ENCODE measurements at places on chromosomes 2 and 18.

GRCh38 chr2:197071790-197072436, 145.4 kb upstream of the PGAP1 start:
- DNase-seq: no peak

DNA sequence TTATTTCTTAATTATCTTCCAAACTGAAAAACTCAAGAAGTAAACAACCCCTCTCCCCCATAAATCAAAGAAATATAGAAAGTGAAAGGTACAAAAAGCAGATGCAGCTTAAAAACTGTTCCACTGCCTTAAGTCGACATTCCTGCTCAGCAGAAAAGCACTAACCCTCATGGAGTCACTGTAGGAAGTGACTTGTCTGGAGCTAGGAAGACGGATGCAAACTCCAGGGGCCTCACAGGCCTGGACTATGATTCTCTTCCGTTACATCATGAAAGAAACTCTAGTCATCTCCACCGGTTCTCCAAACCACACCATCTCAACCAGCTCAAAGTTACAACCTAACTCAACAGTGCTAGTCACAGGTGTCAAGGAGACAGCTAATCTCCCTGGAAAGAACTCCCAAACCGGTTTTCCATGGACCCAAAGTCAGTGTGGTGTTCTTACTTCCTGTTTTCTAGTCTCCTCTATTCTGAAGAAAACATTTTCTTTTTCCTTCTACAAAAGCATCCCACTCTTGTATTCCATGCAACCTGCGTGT, 128.4 kb downstream of the PIEZO2 start:
- DNase-seq: no peak

DNA sequence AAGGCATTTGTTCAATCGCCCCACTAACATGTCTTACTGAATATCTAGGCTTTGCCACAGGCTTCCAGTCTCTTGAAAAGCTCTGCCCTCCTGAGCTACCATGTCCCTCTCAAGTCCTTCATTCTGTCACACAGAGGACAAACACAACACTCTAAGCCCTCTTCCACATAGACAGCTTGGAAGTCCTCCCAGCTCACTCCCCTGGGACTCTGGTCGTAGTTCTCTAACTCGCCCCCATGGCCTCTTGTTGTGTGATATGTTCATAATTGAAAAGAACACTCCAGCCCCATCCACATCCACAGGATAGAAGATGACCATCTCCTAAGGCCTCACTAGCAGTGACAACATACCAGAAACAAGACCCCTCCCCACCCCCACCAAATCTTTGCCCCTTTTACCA, 37.9 kb downstream of the BUB1 start:
- no peak for DNase-seq

DNA sequence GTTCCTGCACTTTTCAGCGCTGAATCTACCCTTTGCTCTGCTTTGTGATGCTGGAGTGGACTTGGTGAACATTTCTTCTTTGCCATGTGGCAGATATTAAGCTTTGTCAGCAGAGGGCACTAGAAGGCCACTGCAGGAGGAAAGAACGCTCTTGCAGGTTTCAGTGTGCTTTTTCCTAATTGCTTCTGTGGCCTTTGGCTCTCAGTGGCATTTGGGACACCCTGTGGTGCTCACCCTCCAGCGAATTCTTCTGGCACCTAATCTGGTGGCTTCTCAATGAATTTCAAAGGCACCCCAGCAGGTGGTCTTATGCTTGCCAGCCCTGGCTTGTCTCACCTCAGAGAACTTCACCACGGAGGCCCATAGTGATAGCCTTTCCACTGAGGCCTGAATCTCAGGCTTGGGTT, 146.7 kb downstream of the MYO3B start:
- DNase-seq: peak; percentile 72

DNA sequence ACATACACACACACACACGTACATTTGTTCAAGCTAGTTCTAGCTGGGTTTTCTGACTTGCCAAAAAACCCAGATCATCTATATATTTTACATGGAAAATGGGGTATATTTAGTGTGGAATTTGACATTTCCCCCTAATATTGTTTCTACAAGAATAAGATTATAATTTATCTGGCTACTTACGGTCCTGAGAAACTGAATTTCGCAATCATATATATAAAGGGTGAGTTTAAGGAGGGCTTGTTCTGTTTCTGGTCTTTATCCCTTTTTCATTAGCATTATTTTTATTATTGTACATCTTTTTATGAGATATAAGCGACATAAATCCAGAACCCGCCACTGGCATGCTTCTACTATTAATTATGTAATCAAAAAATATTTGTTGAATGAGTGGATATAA, 528.9 kb downstream of the TMX3 start:
- DNase-seq: no peak

- no peak for DNase-seq
Measured at GRCh38 chr2:240655931-240656886, 26.5 kb downstream of the AQP12B start.

- no peak for DNase-seq
Measured at GRCh38 chr2:47437287-47437686, 34.3 kb downstream of the MSH2 start.

GRCh38 chr18:9619990-9620389, 5.6 kb upstream of the PPP4R1 start:
- DNase-seq: no peak

GRCh38 chr18:59182673-59183072, 37.3 kb upstream of the GRP start:
- no peak for DNase-seq

DNA sequence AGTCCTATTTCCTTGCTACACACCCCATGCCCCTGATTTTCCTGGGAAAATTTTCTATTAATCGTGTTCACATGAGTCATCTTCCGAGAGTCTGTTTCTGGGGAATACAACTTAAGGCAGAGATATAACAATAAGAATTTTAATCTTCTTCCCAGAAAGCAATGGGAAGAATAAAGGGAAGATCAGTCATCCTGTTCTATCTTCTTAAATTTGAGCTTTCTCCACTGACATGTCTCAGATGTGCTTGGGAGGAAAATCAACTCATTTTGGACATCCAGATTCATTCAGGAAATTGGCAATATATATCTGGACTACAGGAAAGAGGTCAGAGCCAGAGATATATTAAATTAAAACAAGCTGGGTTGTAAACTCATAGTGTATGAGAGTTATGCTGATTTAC, 62.3 kb upstream of the SPAG16 start:
- no peak for DNase-seq

GRCh38 chr18:26956863-26957262, 91.4 kb upstream of the AQP4 start:
- no peak for DNase-seq

GRCh38 chr2:84212611-84213314, 246.3 kb downstream of the SUCLG1 start:
- no peak for DNase-seq

DNA sequence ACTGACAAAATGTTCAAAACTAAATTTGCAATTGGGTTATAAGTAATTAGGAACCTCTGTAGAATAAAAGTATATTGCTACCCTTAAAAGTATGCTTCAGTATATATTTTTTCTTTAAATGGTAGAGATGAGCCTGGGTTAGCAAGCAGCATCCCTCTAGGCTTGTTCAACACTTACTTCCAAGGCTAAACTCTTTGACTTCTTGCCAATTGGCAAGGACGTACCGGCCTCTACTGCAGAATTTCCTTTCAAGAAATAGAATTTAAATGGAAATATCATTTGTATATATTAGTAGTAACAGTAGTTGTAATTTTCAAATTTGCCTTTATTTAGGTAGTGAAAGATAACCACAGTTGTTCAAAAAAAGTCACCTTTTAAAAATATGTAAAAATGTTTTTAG, 105.1 kb upstream of the SLC38A11 start:
- no peak for DNase-seq

DNA sequence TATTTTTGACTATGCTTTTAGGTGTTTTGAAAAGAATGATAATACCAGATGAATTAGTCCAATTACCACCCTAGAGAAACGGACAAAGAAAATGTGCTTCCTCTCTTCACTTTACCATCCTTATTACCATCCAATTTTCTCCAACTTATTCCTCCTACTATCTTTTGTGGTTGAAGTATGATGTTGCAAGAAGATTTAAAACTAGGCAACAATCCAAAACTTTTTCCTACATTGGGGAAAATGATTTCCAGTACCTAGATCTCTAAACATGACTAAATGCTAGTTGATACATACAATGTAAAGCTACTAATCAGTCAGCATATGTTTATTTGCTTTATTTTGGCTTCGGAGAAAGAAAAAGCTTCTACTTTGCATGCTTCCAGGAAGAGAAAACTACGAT, 355.0 kb upstream of the LYPD1 start:
- DNase-seq: no peak

GRCh38 chr2:128380961-128381938, 62.6 kb upstream of the HS6ST1 start:
- DNase-seq: no peak

GRCh38 chr2:72917138-72917876, at the start of gene EMX1:
TSS of gene EMX1 (plus strand) at chr2:72917519. CDS start at chr2:72917853, 334 bp downstream.
- DNase-seq: peak; percentile 83

- DNase-seq: no peak
Measured at GRCh38 chr18:43574974-43575373, 297.7 kb upstream of the SYT4 start.

DNA sequence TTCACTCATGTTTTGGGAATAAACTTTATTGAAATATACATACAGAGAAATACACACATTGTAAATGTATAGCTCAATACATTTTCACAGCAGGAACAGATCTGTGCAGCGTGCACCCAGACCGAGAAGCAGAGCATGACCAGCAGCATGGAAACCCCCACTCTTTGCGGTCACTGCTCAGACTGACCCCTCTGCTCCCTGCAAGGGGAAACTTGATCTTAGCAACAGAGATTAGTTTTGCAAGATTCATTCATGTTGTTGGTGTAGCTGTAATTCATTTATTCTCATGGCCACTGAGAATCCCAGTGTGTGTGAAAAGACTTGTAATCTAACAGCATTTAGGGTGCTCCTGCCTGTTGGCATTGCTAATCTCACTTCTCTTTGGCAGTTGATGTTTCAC, 35.2 kb downstream of the LPIN1 start:
- DNase-seq: no peak

DNA sequence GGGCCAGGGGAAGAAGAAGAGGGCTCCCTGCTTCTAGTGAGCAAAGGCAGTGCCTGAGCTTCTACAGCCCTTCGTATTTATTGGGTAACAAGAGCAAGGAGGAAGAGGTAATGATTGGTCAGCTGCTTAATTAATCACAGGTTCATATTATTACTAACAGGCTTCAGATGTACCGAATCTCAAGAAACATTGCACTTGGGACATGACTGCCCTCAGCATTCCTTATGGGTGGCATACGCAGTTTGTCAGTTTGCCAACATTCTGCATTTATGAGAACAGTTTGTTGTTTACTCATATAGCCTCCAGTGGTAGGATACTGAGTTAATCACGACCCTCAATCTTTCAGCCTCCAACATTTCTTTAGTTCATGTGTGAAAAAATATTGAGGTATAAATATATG, 84.5 kb downstream of the HIBCH start:
- DNase-seq: no peak

- no peak for DNase-seq
Measured at GRCh38 chr2:163717515-163717914, 18.3 kb downstream of the FIGN start.

DNA sequence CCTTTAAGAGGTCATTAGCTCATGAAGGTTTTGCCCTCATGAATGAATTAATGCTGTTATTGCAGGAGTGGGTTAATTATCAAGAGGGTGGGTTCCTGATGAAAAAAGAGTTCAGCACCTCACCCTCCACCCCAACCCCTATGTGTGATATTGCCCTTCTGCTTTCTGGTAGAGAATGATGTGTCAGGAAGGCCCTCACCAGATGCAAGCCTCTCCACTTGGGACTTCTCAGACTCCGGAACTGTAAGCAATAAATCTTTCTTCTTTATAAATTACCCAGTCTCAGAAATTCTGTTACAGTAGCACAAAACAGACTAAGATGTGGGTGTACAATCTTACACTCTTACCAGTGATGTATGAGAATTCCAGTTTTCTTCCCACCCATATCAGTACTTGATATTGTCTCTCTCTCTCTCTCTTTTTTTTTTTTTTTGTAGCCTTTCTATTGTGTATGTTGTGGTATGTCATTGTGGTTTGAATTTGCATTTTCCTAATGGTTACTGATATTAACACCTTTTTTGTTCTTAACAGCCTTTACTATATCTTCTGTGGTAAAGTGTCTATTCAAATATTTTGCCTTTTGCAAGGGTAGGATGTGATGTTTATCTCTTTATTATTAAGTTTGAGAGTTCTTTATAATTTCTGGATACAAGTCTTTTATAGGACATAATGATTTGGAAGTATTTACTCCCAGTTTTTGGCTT, 10.4 kb upstream of the MAP2 start:
- no peak for DNase-seq

GRCh38 chr2:25698752-25699151, 25.4 kb upstream of the DTNB start:
- DNase-seq: no peak

DNA sequence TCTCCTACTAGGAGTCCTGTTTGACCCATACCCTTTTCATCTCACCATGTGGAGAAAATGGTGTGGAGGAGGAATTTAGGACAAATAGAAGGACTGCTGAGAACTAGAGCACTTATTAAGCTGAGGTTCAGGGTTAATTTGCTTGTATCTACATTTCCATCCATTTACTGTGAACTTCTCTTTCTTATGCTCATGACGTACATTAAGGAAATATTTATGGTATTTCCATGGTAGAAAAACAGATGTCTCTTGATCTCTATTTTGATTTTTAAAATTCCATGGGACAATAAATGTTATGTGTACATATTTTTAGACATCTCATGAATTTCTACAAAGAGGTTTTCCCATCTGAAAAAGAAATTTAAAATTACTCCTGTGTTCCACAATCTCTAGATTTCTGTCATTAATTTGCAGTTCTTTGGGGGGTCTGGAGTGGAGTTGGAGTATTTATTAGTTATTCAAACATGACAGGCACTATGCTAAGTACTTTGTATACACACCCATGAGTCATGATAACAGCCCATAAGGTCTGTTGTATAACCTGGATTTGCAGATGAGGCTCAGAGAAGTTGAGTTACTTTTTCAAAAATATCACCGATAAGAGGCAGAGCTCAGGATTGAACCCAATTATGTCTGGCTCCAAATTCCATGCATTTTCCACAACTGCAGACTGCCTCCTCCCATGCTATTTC, 112.6 kb downstream of the COPS8 start:
- DNase-seq: no peak

- no peak for DNase-seq
Measured at GRCh38 chr2:160499865-160500264, 6.3 kb upstream of the RBMS1 start.

GRCh38 chr2:148974095-148974494, 64.4 kb upstream of the LYPD6B start:
- no peak for DNase-seq

DNA sequence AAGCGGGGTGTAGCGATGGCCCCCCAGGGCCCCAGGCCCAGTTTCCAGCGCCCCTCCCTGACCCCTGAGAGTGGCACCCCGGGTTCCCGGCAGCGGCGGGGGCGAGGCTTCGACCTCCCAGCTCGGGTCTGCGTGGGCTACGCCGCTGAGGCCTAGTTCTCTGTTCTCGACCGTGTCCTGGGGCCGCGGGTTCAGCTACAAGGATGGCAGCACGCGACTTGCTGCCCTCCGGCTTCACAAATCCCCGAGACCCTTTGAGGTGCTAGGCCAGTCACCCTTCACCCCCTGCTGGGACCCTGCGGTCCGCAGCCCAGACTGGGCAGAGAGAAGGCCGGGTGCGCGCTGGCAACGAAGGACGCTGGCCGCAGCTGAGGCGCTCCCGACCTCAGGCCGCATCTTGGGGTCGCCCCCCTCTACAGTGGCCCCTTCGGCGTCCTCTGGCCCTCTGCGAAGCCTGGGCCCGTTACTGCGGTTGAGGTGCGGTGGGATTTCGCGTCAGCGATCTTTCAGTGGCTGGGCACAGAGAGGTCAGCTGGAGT, 1.2 kb downstream of the OTX1 start:
- peak; percentile 18 for DNase-seq

- no peak for DNase-seq
Measured at GRCh38 chr18:72727038-72727655, 140.6 kb downstream of the NETO1 start.
